DMS153 (cell line): ENCODE measurements at places on chromosomes 5 and 9.

GRCh38 chr9:10235376-10235775 is 377.4 kb downstream of the PTPRD start:
- no peak for DNase-seq

- DNase-seq: no peak
Measured at GRCh38 chr9:101509572-101509971, 24.1 kb upstream of the RNF20 start.

- DNase-seq: no peak
Measured at GRCh38 chr5:141393267-141393666, 834 bp downstream of the PCDHGA8 start.

GRCh38 chr5:90099099-90099498 is 310.5 kb downstream of the CETN3 start:
- no peak for DNase-seq

DNA sequence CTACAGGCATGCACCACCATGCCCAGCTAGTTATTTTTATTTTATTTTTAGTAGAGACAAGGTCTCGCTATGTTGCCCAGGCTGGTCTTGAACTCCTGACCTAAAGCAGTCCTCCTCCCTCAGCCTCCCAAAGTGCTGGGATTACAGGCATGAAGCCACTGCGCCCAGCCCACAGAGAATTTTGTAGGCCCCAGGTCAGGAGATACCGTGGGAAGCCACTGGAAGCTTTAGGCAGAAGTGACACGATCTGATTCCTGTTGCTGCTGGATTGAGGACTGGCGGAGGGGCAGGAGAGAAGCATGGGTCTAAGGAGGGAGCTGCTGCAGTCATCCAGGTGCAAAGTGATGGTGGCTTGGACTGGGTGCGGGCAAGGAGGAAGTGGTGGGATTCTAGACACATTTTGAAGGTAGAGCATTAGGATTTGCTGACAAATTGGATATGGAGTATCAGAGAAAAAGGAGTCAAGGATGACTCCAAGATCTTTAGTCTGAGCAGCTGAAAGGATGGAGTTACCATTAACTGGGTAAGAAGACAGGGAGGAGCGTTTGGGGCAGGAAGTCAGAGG is 20.7 kb downstream of the TCF7 start:
- DNase-seq: no peak

GRCh38 chr5:144369006-144369405 is 198.3 kb downstream of the KCTD16 start:
- DNase-seq: peak; percentile 6

GRCh38 chr9:116855881-116856662 is 169.0 kb downstream of the TRIM32 start:
- DNase-seq: no peak

GRCh38 chr9:133249337-133249736 is 25.7 kb downstream of the ABO start:
- no peak for DNase-seq

- DNase-seq: no peak
Measured at GRCh38 chr9:114900942-114901802, 29.2 kb downstream of the TNFSF8 start.

DNA sequence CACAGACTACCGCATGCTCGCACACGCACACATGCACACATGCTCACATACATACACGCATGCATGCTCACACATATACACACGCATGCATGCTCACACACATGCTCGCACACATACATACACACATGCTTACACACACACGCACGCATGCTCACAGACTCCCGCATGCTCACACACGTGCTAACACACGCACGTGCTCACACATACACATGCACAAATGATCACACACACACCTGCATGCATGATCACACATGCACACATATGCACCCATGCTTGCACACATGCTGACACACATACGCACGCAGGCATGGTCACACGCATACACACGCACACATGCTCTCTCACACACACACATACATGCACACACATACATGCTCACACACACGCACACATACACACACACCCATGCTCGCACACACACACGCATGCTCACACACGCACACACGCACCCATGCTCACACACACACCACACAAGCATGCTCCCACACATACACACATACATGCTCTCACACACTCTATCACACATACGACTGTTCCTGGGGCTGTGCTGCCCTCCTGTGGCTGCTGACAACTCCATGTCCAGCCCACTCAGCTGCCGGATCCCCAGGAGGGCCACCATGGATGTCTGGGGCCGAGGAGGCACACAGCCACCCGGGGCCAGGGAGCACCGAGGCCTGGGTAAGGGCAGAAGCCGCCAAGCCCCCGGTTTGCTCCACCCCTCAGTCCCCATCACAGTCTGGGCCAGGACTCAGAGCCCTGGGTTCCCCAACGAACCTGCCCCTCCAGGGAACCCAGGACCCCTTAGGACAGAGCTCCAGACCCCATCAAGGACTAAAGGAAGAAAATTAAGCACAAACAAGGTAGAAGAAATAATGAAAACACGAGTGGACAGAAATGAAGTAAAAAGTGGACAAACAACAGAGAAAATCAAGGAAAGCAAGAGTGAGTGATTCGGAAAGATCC is 31.4 kb upstream of the EGFL7 start:
- peak; percentile 44 for DNase-seq
